ENCODE measurements at places on chromosomes 3 and 15.

GRCh38 chr3:187361835-187362234 lies 6.3 kb upstream of the RTP4 start:
- no peak overlapping the region for H3K4me3 ChIP-seq
- peak overlapping the region; percentile 90 for H3K27ac ChIP-seq
- no peak for DNase-seq
- H3K27me3 ChIP-seq = no peaks in the 10 kb centered on the region

DNA sequence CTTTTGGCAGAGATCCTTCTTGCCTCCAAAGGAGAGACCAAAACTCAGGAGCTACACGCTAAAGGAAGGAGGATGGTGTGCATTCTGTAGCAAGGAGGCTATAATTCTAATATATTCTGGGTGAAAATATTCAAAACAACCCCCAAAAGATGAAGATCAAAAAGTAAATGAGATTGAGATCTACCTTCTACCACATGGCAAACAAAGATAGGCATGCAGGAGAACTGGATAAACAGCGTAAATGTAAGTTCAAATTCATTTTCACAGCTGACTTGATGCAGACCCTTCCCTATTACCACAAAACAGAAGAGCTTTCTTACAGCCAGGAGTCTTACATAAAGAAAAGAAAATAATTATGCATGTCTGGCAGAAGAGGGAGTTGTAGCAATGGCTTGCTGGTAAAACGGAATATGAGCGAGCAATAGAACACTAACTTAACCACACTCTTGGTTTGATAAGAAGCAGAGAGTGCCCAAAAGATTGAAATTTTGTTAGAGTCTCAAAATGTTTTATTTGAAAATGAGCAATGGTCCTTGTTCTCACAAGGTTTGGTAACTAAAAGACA lies 272.7 kb downstream of the MECOM start:
- H3K36me3 ChIP-seq = no peaks in the 10 kb centered on the region
- H3K4me1 ChIP-seq = peaks cover 25% of the 10 kb centered on the region
- H3K27ac ChIP-seq = no peak overlapping the region
- H3K4me3 ChIP-seq = no peak overlapping the region
- H3K27me3 ChIP-seq = no peaks in the 10 kb centered on the region

DNA sequence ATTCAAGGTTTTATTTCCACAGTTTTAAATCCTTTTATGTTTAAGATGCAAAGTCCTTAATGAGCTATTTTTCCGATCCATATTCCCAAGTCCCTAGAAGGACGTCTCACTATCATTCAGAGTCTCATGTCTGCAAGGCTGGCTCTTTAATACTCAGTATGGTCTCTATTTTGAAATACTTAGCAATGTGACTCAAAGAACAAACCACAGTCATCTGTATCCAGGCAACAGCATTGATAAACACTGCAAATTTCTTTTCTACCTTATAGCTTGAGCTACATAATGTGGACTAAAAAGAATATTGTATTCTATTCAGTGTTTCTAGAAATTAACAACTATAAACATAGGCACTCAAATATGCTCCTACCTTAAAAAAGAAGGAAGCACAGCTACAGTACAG lies 588.3 kb upstream of the NAALADL2 start:
- no peaks in the 10 kb centered on the region for H3K36me3 ChIP-seq
- peaks cover 7% of the 10 kb centered on the region for H3K4me1 ChIP-seq
- no peak overlapping the region for H3K4me3 ChIP-seq
- no peaks in the 10 kb centered on the region for H3K27me3 ChIP-seq
- DNase-seq = no peak
- H3K27ac ChIP-seq = no peak overlapping the region

DNA sequence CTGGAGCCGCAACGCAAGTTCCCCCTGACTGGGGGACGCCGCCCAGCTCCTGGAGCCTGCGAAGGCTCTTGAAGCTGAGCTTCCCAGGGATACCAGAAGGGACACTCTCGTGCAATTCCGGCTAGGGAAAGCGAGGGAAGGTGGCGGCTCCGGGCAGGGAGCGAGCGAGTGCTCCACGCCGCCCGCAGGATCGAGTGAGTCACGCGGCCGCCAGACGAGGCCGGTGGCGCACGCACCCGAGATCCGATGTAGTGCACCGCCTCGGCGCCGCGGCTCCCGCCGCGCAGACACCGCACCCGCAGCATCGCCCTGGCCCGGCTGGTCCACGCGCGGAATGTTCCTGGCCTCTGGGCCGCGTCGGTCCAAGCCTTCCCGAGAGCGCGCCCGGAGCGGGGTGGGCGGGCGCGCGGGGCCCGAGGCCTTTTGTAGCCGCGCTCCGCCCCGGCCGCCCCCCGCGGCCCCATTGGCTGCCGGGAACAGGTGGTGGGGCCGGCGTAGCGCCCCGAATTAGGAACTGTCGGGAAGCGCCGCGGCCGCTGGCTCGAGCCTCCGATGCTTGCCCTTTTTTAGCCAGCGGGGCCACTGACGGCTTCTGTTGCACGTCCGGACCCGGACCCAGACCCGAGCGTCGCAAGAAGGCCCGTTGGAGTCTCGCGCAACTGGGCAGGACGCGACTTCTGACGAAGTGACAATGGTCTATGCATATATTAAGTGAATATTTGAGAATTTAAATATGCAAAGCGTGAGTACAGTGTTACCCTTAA lies at the start of gene GATM:
GATM (minus strand) TSS at position 396 of the 764 bp plus-strand sequence; CDS start at position 305, 91 bp downstream.
- H3K36me3 ChIP-seq = no peaks in the 10 kb centered on the region
- DNase-seq = peak; percentile 79
- peak within 1 kb of the TSS; percentile 85 for H3K4me3 ChIP-seq
- H3K4me1 ChIP-seq = peaks cover 27% of the 10 kb centered on the region
- H3K27me3 ChIP-seq = peaks cover 89% of the 10 kb centered on the region

- no peak for DNase-seq
- peaks cover 5% of the 10 kb centered on the region for H3K4me1 ChIP-seq
- H3K4me3 ChIP-seq = no peak overlapping the region
- no peaks in the 10 kb centered on the region for H3K36me3 ChIP-seq
- peaks cover 12% of the 10 kb centered on the region for H3K27me3 ChIP-seq
These were observed 116.2 kb downstream of the CCNL1 start for GRCh38 chr3:157043771-157044170.

DNA sequence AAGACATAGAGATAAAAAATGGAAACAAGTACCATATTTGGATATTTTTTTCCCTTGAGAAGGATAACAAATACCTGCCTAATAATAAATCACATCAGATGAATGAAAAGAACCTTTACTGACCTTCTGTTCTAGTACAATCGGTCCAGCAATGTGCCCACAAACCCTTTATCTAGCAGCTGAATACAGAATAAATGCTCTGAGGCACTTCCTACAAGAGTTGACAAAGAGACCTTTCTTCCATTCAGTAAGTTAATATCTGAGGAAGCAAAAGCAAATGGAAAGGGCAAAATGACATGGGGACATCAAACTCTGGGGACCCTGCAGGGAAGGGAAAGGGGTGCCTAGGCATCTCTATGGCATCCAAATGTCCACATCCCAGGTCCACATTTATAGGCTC lies 115.8 kb downstream of the NEK10 start:
- no peak overlapping the region for H3K4me3 ChIP-seq
- no peak for DNase-seq
- no peaks in the 10 kb centered on the region for H3K36me3 ChIP-seq

DNA sequence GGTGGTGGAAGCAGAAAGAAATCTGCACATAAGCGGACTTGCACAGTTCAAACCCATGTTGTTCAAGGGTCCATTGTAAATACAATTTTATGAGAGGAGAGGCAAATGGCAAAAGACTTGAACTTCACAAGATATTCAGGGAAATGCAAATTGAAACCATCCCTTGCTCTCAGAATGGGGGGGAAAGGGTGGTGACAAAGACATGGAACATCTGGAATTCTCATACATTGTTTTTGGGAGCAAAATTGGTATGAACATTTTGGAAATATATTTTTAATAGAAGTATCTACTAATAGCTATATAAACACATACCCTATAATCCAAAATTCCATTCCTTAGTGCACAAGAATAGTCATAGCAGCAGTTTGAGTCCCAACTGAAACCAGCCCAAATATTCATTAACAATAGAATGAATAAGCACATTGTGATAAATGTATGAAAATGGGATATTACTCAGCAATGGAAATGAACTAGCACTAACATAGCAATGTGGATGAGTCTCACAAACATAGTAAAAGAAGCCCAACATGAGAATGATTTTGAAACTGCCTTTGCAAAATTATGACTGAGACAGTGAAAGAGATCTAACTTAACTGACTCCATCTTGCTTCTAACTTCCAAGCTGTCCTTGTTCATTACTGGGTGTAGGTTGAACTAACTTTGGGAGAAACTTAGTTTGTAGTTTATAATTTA lies 77.2 kb downstream of the CD200R1L start:
- H3K4me3 ChIP-seq = no peak overlapping the region
- H3K4me1 ChIP-seq = no peaks in the 10 kb centered on the region
- DNase-seq = no peak

- no peak overlapping the region for H3K4me3 ChIP-seq
- no peak overlapping the region for H3K27ac ChIP-seq
- no peaks in the 10 kb centered on the region for H3K27me3 ChIP-seq
These were observed 69.0 kb downstream of the UBE2E2 start for GRCh38 chr3:23271876-23272741.

DNA sequence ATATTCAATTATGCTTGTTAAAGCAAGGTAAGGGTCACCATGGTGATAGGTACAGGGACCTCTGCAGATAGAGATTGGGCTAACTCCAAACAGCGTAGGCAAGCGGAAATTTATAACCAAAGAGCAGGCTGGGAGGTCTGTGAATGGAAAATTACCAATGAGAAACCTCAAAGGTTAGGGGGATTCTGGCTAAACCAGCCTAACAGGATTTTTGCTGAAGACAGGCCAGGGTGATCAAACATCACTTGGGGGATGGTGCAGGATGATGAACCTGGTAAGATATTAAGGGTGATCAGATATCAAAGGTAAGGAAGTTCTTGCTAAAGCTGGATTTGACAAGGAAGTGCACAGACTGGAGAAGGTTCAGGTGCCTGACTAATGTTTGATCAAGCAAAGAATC lies 35.3 kb upstream of the SNRPN start:
- H3K27ac ChIP-seq = no peak overlapping the region
- peaks cover 14% of the 10 kb centered on the region for H3K36me3 ChIP-seq
- no peak for DNase-seq
- peaks cover 3% of the 10 kb centered on the region for H3K27me3 ChIP-seq
- H3K4me1 ChIP-seq = no peaks in the 10 kb centered on the region

GRCh38 chr3:78846718-78847117 lies 921.1 kb downstream of the ROBO1 start:
- H3K27me3 ChIP-seq = no peaks in the 10 kb centered on the region
- peak overlapping the region; percentile 55 for H3K4me3 ChIP-seq
- no peak for DNase-seq
- H3K4me1 ChIP-seq = peaks cover 60% of the 10 kb centered on the region

- H3K4me1 ChIP-seq = no peaks in the 10 kb centered on the region
- H3K27ac ChIP-seq = peak overlapping the region; percentile 69
- H3K4me3 ChIP-seq = no peak overlapping the region
These were observed 10.7 kb downstream of the HMCES start for GRCh38 chr3:129289201-129289921.

- no peak overlapping the region for H3K4me3 ChIP-seq
- H3K27me3 ChIP-seq = peaks cover 2% of the 10 kb centered on the region
- H3K36me3 ChIP-seq = no peaks in the 10 kb centered on the region
- no peak for DNase-seq
These were observed 108.3 kb upstream of the MME start for GRCh38 chr3:154971771-154972326.

DNA sequence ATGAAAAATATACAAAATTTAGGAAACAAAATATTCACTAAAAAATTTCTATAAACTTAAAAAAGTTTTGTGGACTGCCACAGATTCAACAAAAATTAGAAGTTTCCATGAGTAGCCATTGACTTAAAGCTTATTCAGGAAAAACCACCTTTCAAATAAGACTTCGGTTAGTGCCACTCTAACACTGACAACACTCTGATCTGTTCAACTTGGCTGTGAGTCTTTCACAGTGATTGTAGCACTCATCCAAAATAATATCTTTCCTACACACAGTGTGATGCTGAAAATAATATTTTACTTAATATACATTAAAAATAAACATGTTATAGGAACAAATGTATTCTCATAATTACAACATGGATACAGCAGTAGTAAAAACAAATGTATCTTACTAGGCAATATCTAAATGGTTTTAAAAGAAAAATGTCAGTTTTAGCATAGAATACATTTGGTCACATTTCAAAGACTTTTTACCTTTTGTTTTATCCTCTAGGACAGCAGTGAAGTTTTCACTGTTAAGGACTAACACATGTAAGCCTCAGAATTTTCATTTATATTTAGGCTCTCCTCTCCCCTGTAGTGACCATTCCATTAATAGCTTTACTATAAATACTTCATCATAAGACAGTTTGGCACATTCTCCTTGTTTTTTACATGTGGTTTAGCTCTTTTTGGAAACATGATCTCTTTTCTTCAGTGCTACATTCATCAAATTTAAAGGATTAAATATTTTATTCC lies at the start of gene ASB14:
ASB14 (minus strand) TSS at position 527 of the 738 bp plus-strand sequence. CDS start 652 bp downstream, outside the sequence.
- no peaks in the 10 kb centered on the region for H3K4me1 ChIP-seq
- H3K27ac ChIP-seq = no peak within 1 kb of the TSS
- no peaks in the 10 kb centered on the region for H3K36me3 ChIP-seq
- peaks cover 11% of the 10 kb centered on the region for H3K27me3 ChIP-seq

DNA sequence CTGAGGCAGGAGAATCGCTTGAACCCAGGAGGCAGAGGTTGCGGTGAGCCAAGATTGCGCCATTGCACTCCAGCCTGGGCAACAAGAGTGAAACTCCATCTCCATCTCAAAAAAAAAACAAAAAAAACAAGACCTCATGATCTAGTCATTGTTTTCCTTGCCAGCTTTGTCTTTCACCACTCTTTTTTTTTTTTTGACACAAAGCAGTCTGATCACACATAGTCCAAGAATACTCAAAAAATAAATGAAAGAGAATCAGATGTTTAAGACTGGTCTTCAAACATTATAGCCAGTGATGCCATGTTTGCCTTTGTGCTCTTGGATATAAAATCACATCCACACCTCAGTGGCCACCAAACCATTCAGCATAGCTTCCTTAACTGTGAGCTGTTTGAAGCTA lies 5.8 kb upstream of the ADAM10 start:
- no peaks in the 10 kb centered on the region for H3K27me3 ChIP-seq
- no peak overlapping the region for H3K4me3 ChIP-seq
- no peaks in the 10 kb centered on the region for H3K36me3 ChIP-seq

- peaks cover 14% of the 10 kb centered on the region for H3K36me3 ChIP-seq
- H3K4me3 ChIP-seq = no peak overlapping the region
- no peak for DNase-seq
- peak overlapping the region; percentile 60 for H3K27ac ChIP-seq
These were observed 553.7 kb downstream of the TAFA4 start for GRCh38 chr3:68378631-68379030.

- H3K4me1 ChIP-seq = peaks cover 11% of the 10 kb centered on the region
- no peak for DNase-seq
- peaks cover 17% of the 10 kb centered on the region for H3K36me3 ChIP-seq
These were observed 15.2 kb upstream of the RTP2 start for GRCh38 chr3:187717572-187717971.

All from nephron progenitor cell (in vitro differentiated cells).